ENCODE measurements at places on chromosomes 12 and 14.

DNA sequence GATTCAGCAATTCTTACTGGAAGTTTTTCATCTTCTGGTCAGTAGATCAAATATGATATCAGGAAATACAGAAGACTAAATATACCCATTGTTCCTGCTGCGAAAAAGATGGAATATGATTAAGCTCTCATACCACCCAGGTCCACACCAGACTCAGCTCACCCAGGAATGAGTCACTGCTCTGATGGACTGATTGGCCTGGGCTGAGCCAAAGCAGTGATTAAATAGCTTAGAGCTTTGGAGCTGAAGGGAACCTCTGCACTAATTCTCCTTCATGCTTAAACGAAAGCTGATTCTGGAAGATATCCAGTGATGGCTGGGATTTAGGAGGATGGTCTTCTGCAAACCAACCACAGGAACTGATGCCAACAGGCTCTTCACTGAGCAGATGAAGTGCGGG, 62.0 kb upstream of the SYT1 start:
- no peak for DNase-seq

DNA sequence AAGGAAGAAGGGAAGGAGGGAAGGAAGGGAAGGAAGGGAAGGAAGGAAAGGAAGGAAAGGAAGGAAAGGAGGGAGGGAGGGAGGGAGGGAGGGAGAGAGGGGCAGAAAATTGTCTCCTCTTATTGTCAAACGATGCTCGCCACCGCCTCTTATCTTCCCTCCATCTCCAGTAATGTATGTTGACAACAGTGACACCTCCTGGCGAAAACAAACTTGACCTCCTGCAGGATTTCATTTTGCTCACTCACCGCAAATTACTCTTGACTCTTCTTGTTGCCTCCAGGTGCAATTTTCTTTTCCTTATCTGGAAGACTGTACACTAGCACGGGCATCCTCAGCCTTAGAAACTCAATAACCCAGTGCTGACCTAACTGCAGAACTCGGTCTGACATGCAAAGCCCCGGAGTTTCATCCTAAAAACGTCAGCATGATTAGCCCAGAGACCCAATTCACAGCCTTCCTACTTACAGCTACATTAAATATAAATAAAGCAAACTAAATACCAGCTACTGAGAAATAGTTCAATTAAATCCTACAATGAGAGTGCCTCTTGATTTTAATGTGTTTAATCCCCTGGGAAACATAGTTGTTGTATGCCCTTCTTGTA, 512.4 kb upstream of the TMPO start:
- DNase-seq = peak; percentile 93

GRCh38 chr14:23076785-23077408, 18.0 kb downstream of the ACIN1 start:
- DNase-seq = no peak

DNA sequence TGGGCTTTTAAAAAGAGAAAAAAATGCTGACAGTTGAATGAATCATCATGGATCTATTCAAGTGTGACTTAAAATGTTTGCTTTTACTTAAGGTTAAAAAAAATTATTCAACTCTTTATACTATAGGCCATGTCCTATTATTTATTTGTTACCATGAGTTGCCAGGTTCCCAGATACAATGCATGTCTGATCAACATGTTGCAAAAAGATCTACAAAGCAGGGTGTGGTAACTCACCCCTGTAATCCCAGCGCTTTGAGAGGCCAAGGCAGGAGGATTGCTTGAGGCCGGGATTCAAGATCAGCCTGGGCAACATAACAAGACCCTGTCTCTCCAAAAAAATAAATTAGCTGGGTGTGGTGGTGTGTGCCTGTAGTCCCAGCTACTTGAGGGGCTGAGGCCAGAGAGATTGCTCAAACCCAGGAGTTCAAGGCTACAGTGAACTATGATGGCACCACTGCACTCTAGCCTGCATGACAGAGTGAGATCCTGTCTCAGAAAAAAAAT, 460.8 kb downstream of the BCAT1 start:
- no peak for DNase-seq

DNA sequence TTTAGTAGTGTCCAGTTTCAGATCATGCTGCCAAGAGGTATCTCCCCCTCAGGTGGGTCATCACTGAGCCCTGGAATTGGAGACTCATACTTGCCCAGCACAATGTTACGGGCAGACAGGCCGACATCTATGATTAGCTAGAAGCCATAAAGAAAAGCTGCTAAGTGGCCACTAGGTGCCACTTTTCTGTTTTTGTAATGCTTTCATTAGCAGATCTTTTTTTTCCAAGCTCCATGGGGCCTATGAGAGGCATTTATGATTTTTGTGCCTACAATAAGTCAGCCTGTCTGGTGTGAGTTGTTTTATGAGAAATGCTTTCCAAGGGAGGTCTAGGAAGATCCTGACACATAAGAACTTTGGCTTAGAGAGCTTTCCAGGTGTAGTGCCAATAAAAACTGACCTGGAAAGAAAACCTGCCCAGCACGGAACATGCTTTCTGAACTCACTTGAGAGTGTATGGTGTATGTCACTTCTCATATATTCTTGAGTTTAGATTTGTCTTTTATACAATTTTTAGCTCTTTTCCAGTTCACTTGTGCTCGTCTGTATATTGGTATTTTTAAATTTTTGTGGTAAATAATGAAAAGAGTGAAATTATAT, 21.8 kb upstream of the SMCO2 start:
- peak; percentile 70 for DNase-seq

DNA sequence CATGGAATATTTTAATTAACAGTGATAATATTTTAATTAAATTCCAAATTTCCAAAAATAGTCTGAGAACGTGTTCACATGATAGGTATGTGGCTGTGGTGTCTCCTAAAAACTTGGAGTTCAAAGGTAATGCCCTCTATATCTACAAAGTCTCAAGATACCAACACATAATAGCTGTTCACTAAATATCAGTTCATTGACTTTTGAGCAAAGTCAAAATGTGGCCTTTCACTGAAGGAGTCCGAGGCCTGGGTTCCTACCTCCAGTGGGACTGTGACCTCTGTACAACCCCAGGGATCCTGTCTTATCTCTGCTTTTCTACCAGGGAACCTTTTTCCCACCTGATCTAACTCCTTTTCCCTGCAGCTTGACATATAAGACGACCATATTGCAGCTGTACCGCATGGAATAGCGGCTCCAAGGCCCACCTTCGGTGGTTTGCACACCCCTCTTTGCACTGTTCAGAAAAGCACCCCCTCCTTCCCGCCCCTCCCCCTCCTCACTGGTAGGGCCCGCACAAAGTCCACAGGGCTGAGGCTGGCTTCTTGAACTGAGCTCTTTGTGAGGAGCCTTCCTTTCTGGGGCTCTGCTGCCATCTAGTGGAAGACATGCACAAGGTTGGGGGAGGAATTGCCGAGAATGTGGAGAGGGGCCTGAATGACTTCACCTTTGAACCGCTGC, 3.1 kb downstream of the CCND2 start:
- peak; percentile 94 for DNase-seq

- no peak for DNase-seq
Observed at GRCh38 chr14:65826946-65827345, 414.4 kb downstream of the FUT8 start.

- no peak for DNase-seq
Observed at GRCh38 chr12:45166056-45166455, 49.8 kb upstream of the ANO6 start.

GRCh38 chr12:52604859-52605258, 3.6 kb upstream of the KRT72 start:
- no peak for DNase-seq

GRCh38 chr12:32467959-32468863, 68.9 kb downstream of the FGD4 start:
- DNase-seq = no peak

- no peak for DNase-seq
Observed at GRCh38 chr12:71157601-71158233, at the start of gene TSPAN8. Gene TSPAN8 (minus strand): TSS chr12:71157999. CDS start chr12:71157678, 321 bp downstream.

DNA sequence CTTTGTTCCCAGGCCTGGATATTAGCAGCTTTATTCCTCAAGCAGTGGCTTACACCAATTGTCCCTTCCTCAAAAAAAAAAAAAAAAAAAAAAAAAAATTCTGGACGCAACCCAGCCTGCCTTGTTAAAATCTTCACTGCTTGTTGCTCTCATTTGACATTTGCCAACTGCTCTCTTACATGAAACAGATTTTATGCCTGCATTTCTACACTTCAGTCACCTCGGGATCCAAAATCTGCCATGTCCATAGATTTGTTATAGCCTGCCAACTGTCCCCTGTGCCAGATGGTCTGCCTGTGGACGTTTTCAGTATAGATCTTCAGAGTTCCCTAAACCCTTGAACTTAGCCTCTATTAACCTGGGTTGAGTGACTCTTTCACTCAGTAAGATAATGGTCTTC, 651.5 kb downstream of the FSCB start:
- DNase-seq = no peak

GRCh38 chr12:80977346-80977745, 39.6 kb upstream of the LIN7A start:
- DNase-seq = no peak

DNA sequence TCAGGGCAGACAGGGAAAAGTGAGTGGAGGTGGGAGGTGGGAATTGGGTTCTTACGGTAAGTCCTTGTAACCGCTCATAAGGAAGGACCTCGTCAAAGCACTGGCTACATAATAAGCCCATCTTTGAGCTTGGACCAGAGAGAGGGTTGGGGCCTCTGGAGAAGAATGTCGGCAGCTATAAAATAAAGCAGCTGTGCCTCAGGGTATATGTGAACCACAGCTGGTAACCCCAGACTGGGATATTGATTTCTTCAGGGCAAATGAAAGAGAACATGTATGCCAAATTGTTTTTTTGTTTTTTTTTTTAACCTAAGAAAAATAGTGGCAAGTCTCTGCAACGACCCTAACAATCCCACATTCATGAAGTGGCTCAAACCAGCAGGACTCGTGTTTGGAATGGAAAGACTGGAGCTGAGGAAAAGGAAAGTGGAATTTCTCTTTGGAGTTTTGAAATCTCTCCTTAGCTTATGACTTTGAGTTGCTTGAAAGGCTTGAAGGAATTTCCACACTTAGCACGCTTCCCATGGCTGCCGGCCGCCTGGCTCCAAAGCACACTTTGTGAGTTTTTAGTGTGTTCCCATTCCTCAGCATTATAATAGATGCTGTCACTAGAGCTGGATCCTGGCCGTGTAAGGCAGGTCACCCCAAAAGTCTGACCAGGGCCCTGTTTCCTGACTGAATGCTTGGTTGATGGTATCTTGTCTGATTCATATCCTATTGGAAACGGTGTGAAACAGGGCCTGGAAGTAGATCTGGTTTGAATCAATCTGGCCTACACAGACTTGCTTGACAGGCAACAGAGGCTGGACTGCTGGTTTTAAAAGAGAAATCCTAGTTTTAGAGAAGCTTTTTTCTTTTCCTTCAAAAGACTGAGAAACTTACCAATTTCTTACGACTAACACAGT, 244.7 kb downstream of the MSRB3 start:
- no peak for DNase-seq

- DNase-seq = no peak
Observed at GRCh38 chr14:56002342-56002741, 115.9 kb upstream of the PELI2 start.

DNA sequence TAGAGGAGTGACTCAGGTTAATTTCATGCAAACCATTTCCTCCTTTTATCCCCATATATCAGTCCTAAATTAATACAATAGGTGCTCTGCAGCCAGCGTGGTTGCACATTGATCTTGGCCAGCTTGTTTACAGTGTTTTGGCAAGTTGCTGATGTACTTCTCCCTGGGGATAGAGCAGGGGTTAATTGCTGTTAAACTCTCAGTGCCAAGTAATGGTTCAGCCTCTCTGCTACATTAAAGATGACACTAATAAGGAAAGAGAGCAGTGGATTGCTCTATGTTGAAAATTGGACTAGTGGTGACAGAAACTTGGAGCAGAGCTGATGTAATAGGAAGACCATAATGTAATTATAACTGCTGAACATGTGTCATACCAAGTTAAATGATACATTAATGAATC, 717.5 kb downstream of the RERGL start:
- DNase-seq = no peak

GRCh38 chr14:55248411-55248810, 22.8 kb upstream of the FBXO34 start:
- DNase-seq = no peak

- no peak for DNase-seq
Observed at GRCh38 chr14:60805841-60806430, 71.4 kb downstream of the MNAT1 start.

DNA sequence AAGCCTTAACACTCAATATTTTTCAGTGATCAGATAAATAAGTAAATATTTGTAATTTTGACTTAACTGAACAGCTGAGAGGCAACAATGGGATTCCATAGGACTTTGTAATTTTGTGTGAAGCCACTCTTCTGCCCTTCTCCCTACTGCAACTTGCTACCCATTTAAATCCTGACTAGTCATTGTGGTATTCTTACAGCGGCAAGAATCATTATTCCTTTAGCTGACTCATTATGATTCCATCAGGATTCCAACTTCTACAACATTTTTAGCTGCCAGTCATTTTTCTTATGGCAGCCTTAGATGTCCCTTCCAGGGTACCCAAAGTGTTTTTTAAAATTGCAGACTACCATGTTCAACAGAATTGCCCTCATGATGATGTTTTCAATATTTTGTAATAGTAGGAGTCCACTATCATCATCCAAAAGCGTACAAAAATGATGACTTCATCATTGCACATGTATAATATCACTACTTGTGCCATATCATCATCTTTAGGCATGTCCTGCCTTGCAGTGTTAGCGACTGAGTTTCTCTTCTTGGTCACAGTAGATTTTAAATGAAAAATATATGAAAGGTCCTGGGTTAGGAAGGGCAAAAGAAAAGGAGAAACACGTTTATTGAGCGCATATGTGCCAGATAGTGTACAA, 5.1 kb upstream of the MAGOHB start:
- DNase-seq = no peak

DNA sequence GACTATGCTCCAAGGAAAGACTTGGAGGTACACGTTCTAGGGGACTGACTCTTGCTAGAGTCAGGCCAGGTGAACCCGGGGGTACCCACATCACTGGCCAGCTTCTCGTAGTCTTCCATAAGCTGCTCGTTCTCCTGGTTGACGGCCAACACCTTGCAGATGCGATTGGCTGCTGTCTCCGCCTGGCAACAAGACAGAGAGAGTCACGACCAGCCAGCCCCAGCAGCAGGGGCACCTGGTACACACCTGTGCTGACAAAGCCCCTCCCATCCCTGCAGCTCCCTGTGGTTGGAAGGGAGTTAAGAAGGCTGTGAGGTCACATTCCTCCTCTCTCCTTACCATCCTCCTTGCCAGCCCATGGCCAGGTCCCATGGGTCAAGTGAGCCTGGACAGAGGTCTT, 85.5 kb downstream of the ACTN1 start:
- DNase-seq = no peak
